ENCODE measurements at places on chromosomes 1 and 21.

DNA sequence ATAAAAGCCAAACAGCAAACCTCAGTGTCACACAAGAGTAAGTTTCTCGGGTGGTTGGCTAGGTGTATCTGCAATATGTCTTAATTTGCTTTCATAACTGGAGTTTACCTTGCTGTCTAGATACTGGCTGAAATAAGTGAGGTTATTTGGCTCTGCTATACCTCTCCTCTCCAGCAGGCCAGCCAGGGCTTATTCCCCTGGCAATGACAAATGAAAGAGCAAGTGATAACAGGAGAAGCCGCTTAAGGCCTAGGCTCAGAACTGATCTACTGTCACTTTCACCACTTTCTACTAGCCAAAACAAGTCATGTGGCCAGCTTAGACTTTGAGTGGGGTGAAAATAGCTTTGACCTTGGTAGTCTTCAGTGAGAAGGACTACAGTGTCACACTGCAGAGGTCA lies 4.8 kb upstream of the RPE65 start:
- no peak for DNase-seq

DNA sequence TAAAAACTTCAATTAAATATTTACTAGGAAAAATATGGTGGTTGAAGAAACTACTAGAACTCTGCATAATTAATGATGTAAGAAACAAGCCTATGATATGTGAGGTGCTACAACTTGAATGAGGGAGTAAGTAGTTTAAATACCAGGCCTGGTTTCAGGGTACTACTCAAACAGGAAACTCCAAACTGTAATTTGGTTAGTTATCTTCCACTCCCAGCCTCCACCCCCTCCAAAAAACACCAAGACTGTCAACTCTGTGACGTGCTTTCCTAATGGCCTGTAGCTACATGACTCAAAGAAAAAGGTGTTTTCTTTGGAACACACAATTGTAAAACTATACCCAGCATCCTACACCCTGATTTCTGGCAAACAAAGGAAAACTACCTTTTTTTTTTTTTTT lies 55.9 kb upstream of the RCC1 start:
- DNase-seq, result no peak

DNA sequence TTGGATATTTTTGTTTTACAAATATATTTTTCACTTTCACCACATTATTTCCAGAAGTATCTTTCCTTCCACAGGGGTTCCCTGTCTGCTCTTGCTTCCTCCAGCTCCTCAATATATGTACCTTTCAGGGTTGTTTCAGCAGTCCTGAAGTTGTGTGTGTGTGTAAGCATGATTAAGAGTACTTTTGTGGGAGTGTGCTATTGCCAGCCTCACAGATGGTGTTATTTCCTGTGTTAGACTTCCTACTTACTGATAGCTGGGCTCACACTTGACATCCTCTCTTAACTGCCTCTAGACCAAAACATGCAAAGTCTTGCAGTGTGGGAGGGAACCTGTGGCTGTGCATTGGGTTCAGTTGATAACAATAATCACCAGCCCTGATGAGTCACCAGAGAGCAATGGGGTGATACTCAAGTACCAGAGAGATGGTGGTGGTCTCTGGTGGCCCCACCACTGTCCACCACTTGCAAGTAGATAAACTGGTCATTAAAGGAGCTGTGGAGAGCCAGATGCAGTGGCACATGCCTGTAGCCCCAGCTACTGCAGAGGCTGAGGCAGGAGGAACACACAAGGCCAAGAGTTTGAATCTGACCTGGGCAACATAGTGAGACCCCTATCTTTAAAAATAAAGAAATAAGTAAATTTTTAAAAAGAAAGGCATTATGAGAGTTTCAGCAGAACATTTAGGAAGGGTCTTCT lies 126.7 kb downstream of the NR5A2 start:
- no peak for DNase-seq

DNA sequence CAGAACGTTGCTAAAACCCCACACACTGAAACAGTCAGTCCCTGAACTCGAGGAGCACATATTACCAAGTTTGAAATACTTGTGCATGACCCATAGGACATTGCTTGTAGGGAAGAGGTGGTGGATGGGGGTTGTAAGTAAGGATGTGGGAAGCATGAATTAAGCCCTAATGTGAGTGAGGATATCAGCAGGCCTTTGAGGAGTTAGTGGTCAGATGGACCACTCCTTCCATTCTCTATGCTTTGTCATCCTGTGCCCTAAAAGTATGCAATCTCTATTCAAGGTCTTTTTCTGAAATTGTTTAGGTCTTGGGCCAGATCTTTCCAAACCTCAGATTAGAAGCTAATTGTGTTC lies 70.9 kb upstream of the SAMSN1 start:
- DNase-seq, result no peak

All from HTR-8/SVneo (cell line).